Activated CD4-positive, alpha-beta T cell treated with anti-CD3 and anti-CD28 coated beads for 36 hours (primary cell): ENCODE measurements at places on chromosomes 11 and 22.
A peak's percentile ranks its signal among the peaks of the same experiment; 100 is the strongest.

DNA sequence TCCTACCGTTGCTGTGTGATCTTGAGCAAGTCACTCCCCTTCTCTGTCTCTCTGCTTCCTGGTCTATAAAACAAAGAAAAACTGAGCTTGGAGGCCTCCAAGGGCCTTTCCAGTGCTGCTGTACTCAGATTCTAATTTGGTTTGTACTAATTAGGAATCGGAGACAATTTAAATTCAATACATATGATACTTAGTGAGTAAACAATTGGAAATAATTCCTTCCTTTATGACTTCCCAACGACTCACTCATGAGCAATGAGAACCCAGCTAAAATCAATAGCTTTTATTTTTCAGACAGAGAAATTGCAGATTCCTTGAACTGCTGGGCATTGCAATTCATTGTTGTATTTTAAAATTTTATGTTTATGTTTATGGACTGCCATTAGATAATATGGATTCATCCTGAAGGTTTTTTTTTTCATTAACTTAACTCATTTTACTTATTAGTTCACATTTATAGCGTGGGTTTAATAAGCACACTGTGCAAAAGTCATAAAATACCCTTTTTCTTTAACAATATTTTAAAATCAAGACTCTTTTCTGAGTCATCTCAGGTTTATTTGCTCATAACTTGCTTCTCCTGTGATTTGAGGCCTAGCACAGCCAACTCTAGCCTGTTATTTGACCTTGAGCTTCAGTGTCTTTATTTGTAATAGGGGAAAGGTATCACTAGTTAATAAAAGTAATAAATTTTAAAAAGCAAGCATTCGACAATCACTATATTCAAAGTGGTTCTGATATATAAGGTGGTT, 95.8 kb downstream of the TP53I11 start:
- H3K36me3 ChIP-seq = no peaks in the 10 kb centered on the region
- H3K27me3 ChIP-seq = peaks cover 32% of the 10 kb centered on the region
- no peak overlapping the region for H3K27ac ChIP-seq
- no peak overlapping the region for H3K4me3 ChIP-seq
- DNase-seq = no peak
- H3K4me1 ChIP-seq = peaks cover 17% of the 10 kb centered on the region

- no peak overlapping the region for H3K27ac ChIP-seq
- H3K36me3 ChIP-seq = no peaks in the 10 kb centered on the region
- no peaks in the 10 kb centered on the region for H3K4me1 ChIP-seq
- H3K27me3 ChIP-seq = peaks cover 38% of the 10 kb centered on the region
Observed at GRCh38 chr22:27295605-27296004, 506.0 kb downstream of the MN1 start.

DNA sequence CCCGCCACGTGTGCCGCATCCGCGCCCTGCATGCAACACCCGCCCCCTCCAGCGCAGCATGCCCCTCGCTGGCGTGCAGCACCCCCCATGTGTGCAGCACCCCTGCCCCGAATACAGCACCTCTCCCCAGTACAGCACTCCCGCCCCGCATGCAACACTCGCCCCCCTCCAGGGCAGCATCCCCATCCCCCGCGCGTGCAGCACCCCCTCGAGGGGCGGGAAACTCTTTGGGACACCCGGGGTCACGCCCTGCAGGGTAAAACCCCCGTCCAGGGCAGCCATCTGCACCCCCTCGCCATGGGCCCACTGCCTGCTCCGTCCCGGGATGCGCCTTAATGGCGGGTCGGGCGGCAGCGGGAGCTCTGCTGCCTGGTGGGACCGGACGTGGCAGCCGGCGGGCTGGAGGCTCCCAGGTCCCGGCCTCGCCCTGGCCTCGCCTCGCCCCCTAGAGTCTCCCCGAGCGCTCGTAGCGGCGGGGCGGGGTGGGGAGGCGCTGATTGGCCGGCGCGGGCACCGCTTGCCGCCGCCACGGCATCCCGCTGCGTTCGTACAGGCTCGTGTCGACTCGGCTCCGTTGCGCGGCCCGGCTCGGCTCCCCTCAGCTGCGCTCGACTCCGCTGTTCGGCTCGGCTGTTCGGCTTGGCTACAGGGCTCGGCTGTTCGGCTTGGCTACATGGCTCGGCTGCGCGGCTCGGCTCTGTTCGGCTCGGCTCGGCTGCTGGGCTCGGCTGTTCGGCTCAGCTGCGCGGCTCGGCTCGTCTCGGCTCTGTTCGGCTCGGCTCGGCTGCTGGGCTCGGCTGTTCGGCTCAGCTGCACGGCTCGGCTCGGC, 417 bp upstream of the BRSK2 start:
- H3K36me3 ChIP-seq = no peaks in the 10 kb centered on the region
- peaks cover 9% of the 10 kb centered on the region for H3K4me1 ChIP-seq
- peak overlapping the region; percentile 53 for H3K4me3 ChIP-seq
- DNase-seq = peak; percentile 99
- H3K27me3 ChIP-seq = peaks cover 25% of the 10 kb centered on the region
- no peak overlapping the region for H3K27ac ChIP-seq

GRCh38 chr11:88384004-88384668, 46.6 kb upstream of the CTSC start:
- DNase-seq = no peak
- H3K4me3 ChIP-seq = no peak overlapping the region
- H3K36me3 ChIP-seq = no peaks in the 10 kb centered on the region
- no peak overlapping the region for H3K27ac ChIP-seq

DNA sequence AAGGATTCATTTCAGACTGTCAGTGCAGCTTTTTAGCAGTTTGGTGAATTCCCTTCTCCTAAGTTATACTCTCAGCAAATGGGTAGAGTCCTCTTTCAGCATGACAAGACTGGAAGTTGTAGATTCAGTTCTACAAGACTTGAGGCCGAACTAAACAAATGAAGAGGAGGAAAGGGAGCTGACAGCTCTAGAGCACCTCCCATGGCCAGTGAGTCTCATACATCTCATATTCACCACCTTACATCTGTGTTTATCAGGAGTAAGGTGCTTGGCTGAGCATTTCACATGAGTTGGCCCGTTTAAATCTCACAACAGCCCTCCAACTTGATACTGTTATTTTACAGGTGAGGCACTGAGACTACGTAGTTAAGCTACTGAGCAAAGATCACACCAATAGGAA, 30.4 kb downstream of the SEZ6L start:
- no peak overlapping the region for H3K27ac ChIP-seq
- no peaks in the 10 kb centered on the region for H3K36me3 ChIP-seq
- H3K27me3 ChIP-seq = peaks cover 20% of the 10 kb centered on the region
- no peaks in the 10 kb centered on the region for H3K4me1 ChIP-seq
- DNase-seq = no peak
- no peak overlapping the region for H3K4me3 ChIP-seq

GRCh38 chr11:72703267-72704008, 29.2 kb upstream of the PDE2A start:
- no peak for DNase-seq
- H3K4me3 ChIP-seq = no peak overlapping the region
- no peaks in the 10 kb centered on the region for H3K27me3 ChIP-seq
- peaks cover 39% of the 10 kb centered on the region for H3K36me3 ChIP-seq
- no peak overlapping the region for H3K27ac ChIP-seq

GRCh38 chr11:71144736-71145135, 107.6 kb downstream of the SHANK2 start:
- no peak for DNase-seq
- H3K4me3 ChIP-seq = no peak overlapping the region
- no peaks in the 10 kb centered on the region for H3K36me3 ChIP-seq
- H3K27me3 ChIP-seq = peaks cover 6% of the 10 kb centered on the region
- no peaks in the 10 kb centered on the region for H3K4me1 ChIP-seq
- no peak overlapping the region for H3K27ac ChIP-seq

- H3K27me3 ChIP-seq = no peaks in the 10 kb centered on the region
- H3K36me3 ChIP-seq = no peaks in the 10 kb centered on the region
- no peak for DNase-seq
- no peak overlapping the region for H3K27ac ChIP-seq
- H3K4me1 ChIP-seq = no peaks in the 10 kb centered on the region
Observed at GRCh38 chr11:101169944-101170343, 40.3 kb upstream of the PGR start.

DNA sequence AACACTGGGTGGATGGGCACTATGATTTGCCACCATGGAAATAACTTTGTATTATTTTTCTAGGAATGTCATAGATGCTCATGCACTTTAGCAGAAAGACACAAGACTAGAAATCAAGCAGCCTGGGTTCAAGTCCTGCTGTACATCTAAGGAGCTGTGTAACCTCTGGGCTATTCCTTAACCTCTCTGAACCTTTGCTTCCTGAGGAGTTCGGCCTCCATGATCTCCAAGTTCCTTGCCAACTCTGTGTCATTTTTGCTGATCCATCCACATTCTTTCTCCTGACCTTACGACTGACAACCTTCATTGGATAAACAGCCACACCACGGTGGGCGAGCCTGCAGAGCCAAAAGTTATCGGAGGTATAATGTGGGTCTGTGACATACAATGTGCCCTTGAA, 24.1 kb downstream of the ETS1 start:
- peaks cover 20% of the 10 kb centered on the region for H3K4me1 ChIP-seq
- no peak overlapping the region for H3K4me3 ChIP-seq
- H3K36me3 ChIP-seq = peaks cover 2% of the 10 kb centered on the region
- no peak overlapping the region for H3K27ac ChIP-seq
- H3K27me3 ChIP-seq = no peaks in the 10 kb centered on the region
- no peak for DNase-seq
